Mesothelial cell of epicardium (in vitro differentiated cells): ENCODE measurements at places on chromosomes 12 and 14. TPM values are rescaled to one million over a fixed set of nuclear protein-coding genes. Genes with fewer than 3 reads are reported as not detected.

- no peak for DNase-seq
These were observed 4.6 kb downstream of the KRT82 start for GRCh38 chr12:52401526-52401925.

DNA sequence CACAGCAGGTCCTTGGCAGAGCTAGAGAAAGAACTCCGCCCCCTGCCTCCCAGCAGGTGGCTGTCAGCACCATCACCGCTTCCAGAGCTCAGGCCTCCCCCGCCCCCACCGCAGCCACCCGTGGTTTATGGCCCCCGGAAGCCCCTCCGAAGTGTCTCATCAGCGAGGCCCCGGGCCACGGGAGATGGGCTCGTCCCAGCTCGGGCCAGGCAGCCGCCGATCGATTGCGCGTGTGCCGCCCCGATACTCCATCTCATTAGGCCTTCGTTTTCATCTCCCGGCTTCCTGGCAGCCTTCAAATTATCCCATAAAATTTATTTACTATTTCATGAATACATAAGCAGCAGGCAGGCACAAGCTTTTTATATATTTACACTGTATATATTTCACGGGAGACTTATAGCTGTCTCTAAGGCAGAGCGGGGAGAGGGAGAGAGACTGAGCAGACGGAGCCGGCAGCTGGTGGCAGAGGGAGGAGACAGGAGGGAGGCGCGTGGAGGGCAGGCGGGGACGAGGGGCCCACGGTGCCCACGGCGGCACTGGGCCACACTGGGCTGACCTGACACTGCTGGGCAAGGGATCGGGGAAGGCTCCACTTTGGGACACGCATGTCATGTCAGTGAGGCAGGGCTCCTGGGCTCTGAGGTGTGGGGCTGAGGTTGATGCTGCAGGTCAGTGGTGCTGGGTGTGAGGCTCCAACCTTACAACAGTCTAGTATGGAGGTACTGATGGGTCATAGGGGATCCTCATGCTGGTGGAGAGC lies 241.2 kb downstream of the RBM19 start:
- DNase-seq = no peak

The DDHD1 gene
- 23.2 to 24.3 TPM (median 23.4 TPM) in 3 replicates for total RNA-seq

DNA sequence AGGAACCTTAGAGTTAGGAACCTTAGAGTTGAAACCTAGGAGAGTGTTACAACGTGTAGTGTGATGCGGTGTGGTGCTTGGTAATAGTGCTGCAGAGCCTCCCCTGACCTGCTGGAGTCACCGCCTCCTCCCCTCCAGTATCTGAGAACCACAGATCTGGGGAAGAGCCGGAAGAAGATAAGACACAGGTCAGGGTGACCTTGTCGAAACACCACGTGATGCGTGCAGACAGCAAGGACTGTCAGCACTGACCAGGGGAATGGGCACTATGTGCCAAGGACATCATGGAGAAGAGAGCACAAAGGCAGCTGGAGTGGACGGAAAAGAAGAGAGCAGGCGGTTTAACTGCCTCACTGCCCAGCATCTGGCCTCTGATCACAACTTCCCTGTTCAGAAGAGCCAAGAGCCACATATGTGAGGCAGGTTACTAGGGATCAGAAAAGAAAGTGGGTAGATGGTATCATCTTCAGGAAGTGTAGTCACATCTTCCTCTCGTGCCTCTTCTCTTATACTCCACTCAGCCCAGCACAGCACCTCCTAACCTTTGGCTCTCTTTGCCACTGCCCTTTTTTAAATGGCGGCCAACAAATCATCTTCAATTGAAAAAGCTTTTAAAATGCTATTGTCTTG lies 93.7 kb downstream of the TESC start:
- no peak for DNase-seq

DNA sequence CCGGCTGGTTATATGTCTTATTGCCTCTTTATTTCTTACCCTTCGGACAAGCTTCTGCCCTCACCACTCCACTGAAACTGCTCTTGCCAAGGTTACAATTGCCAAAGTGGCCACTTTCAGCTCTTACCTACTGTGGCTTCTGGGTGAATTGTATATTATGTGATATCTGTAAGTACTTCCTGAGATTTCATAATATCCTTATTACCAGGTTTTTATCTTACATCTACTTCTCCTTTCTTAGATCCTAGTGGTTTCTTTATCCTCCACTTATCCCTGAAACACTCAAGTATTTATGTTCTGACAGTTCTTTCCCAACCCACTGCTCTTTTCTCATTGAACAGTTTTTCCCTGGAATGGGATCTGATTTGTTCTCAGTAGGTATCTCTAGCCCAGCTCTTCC lies 10.5 kb downstream of the CELA1 start:
- DNase-seq = no peak

The FERMT2 gene
- total RNA-seq = 75.8 to 85.3 TPM (median 78.4 TPM) in 3 replicates
